LNCaP clone FGC (cell line): ENCODE measurements at places on chromosomes 3 and 15.

- no peak for DNase-seq
Measured at GRCh38 chr3:150410311-150411105, 2.4 kb downstream of the TSC22D2 start.

DNA sequence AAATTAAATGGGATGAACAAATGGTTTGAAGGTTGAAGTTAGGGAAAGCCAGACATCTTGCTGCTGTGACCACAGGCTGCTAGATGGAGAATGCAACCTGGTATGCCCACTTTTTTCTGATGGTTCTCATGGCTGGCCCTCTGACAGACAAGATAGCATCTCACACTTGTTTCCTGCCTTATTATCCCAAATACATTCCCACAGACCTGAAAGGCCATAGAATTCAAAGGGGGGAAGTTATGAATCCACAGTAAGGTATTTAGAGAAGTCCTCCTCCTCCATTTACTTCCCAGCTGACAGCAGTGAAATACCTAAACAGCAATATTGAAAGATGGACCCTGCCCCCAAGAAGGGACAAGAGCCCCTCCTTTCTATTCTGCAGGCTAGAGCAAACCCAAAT, 32.4 kb downstream of the LEO1 start:
- no peak for DNase-seq

DNA sequence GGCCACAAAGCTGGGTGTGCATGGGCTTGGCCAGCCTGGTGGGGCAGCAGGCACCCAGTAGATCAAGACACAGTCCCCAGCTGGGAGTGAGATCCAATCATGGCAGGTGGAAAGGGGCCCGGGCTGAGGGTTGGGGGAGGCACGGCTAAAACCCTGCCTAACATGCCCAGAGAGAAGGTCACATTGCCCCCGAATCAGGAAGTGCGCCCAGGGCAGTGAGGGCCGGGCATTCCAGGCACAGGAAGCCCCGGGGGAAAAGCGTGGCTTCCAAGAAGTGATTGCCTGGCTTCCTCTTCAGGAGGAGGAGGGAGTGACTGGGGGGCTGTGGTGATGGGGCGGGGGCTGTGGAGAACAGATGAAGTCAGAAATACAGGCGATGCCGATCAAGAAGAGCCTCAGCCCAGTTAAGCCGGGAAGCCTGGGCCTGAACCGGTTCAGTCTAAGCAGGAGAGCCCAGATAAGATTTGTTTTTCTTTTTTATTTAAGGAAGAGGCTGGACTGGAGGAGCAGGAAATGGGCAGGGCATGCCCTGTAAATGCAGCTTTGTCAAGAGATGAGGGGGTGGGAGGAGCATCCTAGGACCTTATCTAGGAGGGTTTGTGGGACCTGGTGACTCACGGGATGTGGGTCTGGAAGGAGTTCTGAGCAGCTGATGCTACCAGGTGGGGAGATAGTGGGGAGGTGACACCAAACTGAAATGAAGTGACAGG, 83.9 kb downstream of the CHSY1 start:
- peak; percentile 81 for DNase-seq

GRCh38 chr15:88730751-88731150, 72.5 kb upstream of the ACAN start:
- no peak for DNase-seq

DNA sequence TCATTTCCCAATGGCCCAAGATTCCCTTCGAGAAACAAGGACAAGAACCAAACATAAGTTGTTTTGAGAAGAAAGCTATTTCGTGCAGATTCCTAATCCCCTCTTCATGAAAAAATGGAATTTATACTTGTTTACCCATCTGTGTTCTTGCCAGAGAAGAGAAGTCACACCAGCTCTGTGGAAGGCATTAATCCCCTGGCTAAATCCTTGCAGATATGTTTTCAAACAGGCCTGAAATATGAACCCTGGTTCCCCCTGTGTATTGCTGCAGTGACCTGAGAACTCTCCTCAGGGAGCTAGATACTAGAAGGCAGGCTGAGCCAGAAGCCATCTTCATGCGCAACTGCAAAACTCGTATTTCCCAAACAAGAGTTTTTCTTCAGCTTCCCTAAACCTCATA, 337.7 kb downstream of the NEK10 start:
- DNase-seq = no peak

- DNase-seq = no peak
Measured at GRCh38 chr15:70523616-70524015, 239.7 kb downstream of the UACA start.

DNA sequence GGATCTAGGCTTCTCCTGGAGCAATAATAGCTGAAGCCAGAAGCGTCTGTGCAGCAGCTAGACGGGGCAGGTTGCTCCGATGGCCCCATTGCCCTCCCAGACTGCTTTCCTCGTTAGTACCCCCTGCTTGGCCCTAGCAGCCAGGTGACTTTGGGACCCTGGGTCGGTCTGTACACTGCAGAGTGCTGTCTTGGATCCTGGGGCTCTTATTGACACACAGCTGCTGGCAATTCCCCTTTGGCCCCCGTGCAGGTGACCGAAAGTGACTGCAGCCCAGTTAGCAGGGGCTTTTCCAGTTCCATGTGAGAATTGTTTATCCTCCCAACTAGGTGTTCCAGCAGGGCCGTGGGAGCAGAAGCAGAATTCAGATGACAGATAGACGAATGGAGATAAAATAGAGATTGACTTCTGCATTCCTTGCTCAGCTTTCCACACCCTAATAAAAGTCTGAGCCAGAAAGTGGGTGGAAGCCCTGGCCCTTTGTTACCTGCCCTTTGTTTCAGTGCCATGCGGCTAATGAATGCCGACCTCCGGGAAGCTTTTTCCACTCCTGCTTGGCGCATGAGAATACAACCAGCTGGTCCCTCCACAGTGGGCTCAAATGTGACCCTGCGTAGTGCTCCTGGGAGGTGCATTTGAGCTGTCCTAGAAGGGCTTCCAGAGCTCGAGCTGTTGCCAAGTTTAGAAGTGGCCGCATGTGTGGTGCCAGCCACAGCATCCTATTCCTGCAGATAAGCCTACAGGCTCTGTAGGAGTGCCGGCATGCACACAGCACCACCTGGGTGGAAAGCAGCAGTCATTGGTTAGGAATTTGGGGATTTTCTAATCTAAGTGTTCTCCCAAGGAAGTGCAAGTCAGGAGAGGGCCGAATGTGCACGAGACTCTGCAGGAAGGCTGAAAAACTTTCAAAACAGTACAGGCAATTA, 94.4 kb downstream of the SLCO3A1 start:
- DNase-seq = no peak

GRCh38 chr15:40257656-40258450, 19.0 kb downstream of the PAK6 start:
- no peak for DNase-seq

GRCh38 chr3:183098536-183099025, 715 bp downstream of the MCCC1 start:
- DNase-seq = no peak

GRCh38 chr15:90598031-90598577, 68.4 kb downstream of the CRTC3 start:
- no peak for DNase-seq

GRCh38 chr3:57598765-57599360, 1.7 kb upstream of the ARF4 start:
- no peak for DNase-seq
